ENCODE measurements at places on chromosomes 5 and 9.

- no peak for DNase-seq
Measured at GRCh38 chr5:159097784-159098602, 1.7 kb downstream of the EBF1 start.

- no peak for DNase-seq
Measured at GRCh38 chr5:140131967-140132409, 6.3 kb downstream of the IGIP start.

DNA sequence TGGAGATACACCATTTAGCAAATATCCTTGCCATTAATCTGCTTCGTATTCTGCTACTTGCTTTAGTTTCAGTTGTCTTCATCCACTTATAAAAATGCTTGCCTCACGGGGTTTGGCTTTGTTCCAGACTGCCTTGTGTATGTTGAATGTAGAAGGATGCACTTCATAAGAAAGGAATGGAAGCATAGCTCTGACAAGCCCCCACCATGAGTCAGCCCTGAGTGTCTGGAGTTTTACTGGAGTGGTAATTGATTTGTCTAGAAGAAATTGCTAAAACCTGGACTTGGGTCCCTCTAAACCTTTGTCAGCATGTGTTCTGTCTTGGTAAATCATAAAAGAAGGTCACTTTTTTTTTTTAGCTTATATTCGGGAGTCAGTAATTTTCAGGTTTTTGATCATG, 4.6 kb downstream of the TEX48 start:
- peak; percentile 79 for DNase-seq

- peak; percentile 79 for DNase-seq
Measured at GRCh38 chr9:114207034-114207810, 51.9 kb downstream of the COL27A1 start.

GRCh38 chr9:78928625-78929405, 631.9 kb downstream of the PSAT1 start:
- no peak for DNase-seq

DNA sequence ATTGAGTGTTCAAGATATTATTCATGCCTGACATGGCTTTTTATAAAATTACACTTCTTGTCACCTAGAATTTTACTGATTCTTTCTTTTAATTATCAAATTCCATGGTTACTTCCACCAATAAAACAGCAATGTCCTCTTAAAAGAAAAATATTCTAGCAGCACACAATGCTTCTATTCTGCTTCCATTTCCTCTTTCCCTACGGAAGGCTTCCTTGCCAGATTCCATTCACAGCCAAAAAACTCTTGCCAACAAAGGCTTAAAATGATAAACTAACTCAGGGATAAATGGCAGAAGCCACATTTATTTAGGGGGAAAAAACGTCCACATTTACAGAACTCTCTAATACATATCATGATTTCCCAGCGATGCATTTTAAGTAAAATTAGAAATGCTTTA, 111.6 kb downstream of the CTNND2 start:
- DNase-seq: no peak

DNA sequence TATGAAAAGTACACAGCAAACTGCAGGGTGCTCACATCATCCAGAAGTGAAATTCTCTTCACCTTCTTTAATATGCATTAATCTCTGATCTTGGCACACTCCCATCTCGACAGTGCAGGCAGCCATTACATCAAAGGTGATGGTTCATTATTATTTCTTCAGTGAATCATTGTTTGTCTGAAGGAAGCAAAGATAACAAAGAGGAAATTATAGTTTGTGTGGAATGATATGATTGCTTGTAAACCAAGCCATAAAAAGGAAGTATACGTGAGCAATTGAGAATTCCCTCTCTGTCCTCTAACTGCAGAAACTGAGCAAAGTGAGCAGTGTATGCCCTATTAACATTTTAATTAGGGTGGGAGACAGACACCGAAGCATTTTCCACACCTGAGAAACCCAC, 171.6 kb upstream of the PPP1R2B start:
- no peak for DNase-seq

DNA sequence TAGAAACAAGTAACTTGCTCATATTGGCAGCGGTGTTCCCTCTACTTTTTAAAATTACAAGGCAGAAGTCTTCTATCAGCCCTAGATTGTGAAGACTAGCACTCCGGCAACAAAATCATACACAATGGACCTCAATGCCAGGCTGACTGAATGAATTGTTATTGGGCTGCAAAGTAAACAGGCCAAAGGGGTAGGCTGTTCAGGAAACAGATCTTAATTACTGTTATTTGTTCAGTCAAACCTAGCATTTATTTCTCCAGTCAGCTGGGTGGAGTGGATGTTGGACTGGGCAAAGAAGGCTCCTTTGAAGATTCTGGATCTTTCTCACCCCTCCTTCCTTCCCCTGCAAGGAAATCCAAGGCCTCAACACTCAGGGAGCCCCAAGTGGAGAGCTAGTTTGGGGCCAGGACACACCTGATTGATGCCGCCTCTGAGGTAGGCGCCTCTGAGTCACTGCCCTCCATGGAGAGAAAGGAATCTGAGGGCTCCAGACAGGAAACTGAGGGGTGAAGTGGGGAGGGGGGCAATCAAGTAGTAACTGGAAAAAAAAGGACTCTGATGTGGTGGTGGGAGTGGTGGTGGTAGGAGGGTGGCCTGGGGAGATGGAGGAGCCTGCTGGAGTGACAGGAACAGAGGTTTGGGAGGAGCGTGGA, 35.5 kb downstream of the SERINC5 start:
- DNase-seq: no peak

DNA sequence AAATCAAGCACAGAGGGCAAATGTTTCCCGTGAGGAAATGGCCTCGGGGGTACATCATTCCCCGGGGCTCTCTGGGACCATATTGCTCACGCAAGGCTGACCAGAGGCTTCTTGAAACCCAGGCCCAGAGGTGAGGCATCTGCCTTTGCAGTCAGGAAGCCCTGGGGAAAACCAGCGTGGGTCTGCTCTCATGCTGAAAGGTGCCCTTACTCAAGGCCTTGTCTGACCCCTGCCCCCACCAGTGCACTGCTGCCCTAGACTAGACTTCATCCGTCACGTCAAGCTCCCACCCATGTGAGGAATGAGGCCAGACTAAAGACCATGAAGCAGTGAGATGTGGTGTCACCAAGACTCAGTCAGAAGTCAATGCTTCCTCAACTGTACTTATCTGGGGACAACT, 66.1 kb downstream of the PAX5 start:
- DNase-seq: no peak
